Fibroblast of skin of scalp (primary cell): ENCODE measurements at places on chromosomes 1 and 21.

DNA sequence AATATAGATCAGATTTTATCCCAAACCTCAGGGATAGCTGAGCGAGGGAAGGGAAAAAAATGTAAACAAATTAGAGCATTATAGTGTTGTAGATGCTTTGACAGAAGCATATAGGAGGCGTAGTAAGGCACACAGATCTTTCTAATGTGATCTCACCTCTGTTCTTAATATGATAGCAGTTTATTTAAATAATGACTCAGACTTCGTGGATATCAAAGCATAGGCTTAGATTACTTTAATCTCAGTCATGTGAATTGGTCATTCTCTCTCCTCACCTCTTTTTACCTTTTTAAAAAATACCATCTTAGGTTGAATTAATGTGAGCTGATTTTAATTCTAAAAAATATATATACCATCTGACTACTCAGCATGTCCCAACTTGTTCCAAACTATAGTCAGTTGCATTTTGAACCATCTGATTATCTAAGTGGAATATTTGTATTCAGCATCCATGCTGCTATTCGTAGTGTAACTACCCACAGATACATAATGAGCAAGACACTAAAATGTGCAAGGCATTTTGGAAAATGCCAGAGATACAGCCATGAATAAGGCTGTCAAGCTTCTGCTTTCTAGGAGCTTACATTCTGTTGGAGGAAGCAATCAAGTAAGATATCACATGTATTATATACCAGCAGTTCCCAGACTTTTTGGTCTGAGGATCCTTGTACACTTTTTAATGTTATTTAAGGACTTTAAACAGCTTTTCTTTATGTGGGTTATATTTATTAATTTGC is 76.7 kb downstream of the OSBPL9 start:
- peak; percentile 54 for DNase-seq

DNA sequence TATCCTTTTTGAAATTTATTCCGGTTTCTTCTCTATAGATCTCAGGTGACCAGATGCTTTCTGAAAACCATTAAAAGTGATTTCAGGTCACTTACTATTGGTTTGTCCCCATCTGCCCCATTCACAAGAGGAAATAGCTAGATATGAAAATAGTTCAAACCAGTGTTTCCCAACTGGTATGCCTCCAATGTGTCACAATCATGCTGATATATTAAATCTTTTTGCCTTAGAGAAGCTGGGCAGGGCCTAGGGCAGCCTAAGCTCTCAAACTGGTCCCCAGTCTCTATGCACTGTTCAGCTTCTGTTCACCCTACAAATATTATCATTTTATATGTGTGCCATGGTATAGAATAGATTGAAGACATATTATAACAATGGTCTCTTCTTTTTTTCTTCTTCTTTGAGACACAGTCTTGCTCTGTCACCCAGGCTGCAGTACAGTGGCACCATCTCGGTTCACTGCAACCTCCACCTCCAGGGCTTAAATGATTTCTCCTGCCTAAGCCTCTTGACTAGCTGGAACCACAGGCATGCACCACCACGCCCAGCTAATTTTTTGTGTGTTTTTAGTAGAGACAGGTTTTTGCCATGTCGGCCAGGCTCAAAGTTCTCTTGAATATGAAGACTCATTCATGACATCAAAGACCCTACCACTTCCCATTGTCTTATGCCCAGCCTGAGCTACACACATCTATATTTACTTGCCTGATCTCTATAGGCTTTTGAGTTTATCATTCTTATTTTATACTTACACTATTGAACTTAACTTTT is 15.7 kb downstream of the PTPN22 start:
- no peak for DNase-seq

GRCh38 chr1:35939484-35939883 is 8.6 kb downstream of the AGO3 start:
- DNase-seq: no peak

- DNase-seq: peak; percentile 77
Observed at GRCh38 chr1:151639466-151639865, 27.6 kb downstream of the SNX27 start.

GRCh38 chr1:200856716-200857357 is 15.9 kb upstream of the GPR25 start:
- DNase-seq: peak; percentile 91

DNA sequence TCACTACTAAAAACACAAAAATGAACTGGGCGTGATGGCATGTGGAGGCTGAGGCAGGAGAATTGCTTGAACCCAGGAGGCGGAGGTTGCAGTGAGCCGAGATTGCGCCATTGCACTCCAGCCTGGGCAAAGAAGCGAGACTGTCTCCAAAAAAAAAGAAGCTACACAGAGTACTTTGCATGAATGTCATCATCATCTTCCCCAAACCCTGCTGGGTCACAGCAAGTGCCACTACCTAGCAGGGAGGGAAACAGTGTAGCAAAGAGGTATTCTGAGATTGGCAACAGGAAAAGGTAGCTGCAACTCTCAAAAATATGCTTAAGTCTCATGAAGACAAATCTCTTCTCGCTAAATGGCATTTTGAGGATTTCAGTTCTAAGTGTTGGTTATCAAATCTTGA is 12.8 kb downstream of the NDC1 start:
- no peak for DNase-seq

- no peak for DNase-seq
Observed at GRCh38 chr1:7609311-7609994, 161.6 kb upstream of the VAMP3 start.

GRCh38 chr1:35631396-35631795 is 9.9 kb downstream of the PSMB2 start:
- DNase-seq: no peak

DNA sequence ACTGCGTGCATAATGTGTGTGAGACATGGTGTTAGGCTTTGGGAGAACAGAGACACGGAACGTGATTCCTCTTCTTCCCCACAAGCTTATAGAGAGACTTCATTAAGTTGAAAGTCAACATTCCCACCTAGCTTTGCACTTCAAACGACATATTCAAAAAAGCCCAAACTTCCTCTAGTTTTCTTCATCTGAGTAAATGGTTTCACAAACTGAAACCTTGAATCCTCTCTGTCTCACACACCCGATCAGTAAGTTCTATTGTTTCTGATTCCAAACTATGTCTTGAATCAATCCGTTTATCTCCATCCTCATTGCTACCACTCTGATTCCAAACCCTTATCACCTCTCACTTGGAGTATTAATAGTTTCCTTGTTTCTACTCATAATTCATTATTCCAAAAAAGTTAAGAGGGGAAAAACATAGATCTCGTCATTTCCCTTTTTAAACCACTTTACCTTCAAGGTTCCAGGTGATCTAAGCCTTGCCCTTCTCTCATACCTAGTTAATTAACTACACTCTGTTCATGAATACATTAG is 1.6 kb upstream of the METTL18 start:
- no peak for DNase-seq

DNA sequence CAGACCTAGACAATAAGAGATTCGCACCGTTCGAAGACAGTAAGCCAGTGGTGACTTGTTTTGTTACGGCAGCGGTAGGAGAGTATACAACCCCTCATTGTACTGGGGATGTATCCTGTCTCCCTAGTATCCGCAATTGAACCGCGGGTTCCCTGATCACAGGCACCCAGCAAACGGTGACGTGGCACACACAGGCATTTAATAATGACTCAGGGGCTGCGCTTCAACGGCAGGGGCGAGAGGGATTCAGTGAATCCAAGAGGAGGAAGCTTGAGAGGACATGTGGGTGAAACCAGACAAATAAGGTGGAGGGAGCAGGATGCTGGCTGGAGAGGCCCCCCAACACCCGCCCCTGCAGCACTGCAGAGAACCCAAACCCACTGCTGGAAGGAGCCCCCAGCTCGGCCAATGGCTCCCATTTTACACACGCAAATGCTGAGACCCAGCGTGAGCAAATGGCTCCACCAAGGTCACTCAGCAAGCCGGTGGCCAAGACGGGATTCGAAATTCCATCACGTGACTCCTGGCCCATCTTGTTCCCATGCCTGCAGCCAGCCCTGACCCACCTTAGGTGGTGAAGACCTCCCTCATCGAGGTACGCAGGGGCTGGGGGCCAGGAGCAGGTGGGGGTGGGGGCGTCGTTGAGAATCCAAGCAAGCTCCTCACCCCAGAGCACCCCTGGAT is 149.9 kb downstream of the SYF2 start:
- DNase-seq: no peak
